ENCODE measurements at places on chromosomes 4 and X.
A peak's percentile ranks its signal among the peaks of the same experiment; 100 is the strongest.

GRCh38 chr4:124640022-124640730 is 72.4 kb downstream of the ANKRD50 start:
- DNase-seq, result peak; percentile 68

- DNase-seq, result no peak
These were observed 2.7 kb downstream of the ADGRL3 start for GRCh38 chr4:61202638-61203435.

GRCh38 chrX:92249125-92249524 is 469.9 kb downstream of the PCDH11X start:
- DNase-seq, result no peak

DNA sequence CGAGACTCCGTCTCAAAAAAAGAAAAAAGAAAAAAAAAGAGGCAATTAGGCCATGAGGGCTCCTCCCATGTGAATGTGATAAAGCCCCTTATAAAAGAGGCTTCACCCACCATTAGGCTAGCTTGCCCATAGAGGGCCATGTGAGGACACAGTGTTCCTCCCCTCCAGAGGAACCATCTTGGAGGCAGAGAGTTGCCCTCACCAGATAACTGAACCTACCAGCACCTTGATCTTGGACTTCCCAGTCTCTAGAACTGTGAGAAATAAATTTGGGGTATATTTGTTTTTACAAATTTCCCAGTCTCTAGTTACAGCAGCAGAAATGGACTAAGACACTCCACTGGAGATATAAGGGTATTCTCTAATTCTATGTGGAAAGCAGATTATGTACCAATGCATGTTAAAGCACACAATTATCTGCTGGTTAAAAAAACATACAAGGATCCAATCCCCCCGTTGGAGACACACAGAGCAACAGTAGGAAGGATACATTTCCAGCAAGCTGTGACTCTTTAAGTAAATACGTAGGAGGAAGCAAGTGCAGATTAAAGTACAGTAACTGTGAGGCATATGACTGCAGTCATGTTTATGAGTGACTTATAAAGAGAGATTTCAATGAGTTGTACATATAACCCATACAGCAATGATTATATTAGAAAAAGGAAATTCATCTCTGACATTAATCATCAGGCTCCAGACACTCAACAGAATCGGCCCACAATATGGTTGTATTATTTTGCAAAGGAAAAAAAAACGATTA is 21.4 kb downstream of the SH3RF1 start:
- DNase-seq, result no peak

GRCh38 chrX:11435568-11435967 is 142.4 kb downstream of the AMELX start:
- no peak for DNase-seq

DNA sequence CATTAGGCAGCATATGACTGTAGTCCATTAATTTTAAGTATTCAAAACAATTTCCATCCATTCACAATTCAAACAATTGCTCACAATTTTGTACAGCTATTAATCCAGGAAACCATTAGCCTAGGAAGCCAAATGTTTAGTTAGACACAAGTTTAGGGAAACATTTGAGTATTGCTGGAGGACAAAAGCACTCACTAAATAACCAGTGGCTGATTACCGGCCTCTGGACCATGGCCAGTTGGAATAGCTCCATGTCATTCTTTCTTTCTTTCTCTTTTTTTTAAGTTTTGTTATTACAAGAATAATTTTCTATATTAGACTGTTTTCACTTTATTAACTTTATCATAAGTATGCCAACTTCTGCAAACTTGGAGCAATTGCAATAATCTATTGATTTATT is 31.3 kb downstream of the TRIML2 start:
- no peak for DNase-seq

GRCh38 chr4:139863531-139863930 is 197.9 kb downstream of the MGST2 start:
- no peak for DNase-seq

DNA sequence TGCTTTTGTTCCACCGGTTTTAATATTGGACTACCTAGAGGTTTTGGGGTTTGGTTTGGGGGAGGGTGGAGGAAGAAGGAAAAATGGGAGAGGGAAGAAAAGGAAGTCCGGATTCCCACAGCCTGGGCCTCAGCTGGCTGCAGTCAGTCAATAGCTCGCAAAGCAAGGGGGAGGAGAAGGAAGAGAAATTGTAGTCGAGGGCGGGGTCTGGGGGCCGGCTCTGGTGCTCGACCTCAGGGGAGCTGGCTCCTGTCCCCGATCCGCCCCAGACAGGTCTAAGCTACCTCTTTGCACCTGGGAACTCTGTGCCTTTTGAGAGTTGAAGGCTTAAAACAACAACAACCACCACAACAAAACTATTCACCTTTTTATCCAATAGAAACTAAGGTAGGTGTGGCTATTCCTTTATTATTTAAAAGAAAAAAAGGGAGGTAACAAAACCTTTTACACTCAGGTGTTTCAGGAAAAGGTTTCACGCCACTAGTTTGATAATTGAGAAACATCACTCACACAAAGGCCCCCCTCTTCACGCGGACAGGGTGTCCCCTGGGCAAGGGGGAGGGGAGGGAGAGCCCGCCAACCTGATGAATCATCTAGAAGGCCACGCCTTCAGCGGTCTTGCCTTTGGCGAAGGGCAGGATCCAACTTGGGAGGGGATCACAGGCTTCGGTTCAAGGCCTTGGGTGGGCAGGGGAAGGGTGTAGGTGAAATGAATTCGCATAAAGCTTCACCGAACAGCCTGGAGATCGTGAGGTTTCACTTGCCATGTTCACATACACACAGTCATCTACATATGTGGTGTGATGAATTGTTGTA is 1.6 kb upstream of the LNX1 start:
- no peak for DNase-seq

DNA sequence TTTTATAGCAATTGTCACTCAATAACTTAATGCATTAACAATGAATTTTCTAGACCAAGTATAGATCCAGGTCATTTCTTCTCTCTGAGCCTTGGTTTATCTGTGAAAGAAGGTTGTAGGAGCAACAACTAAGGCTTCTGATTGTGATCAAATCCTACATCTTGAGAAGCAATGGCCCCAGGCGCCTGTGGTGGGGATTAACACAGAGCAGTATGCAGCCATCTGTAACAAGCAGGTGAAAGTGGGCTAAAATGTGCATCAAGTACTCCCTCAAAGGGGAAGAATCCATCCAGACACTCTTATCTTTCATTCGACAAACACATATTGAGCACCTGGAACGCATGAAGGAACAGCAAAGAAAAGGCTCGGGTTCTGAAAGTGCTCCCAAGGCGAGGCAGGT is 19.1 kb upstream of the SETD7 start:
- no peak for DNase-seq

- DNase-seq, result no peak
These were observed 5.4 kb downstream of the KLHL5 start for GRCh38 chr4:39067451-39067850.

DNA sequence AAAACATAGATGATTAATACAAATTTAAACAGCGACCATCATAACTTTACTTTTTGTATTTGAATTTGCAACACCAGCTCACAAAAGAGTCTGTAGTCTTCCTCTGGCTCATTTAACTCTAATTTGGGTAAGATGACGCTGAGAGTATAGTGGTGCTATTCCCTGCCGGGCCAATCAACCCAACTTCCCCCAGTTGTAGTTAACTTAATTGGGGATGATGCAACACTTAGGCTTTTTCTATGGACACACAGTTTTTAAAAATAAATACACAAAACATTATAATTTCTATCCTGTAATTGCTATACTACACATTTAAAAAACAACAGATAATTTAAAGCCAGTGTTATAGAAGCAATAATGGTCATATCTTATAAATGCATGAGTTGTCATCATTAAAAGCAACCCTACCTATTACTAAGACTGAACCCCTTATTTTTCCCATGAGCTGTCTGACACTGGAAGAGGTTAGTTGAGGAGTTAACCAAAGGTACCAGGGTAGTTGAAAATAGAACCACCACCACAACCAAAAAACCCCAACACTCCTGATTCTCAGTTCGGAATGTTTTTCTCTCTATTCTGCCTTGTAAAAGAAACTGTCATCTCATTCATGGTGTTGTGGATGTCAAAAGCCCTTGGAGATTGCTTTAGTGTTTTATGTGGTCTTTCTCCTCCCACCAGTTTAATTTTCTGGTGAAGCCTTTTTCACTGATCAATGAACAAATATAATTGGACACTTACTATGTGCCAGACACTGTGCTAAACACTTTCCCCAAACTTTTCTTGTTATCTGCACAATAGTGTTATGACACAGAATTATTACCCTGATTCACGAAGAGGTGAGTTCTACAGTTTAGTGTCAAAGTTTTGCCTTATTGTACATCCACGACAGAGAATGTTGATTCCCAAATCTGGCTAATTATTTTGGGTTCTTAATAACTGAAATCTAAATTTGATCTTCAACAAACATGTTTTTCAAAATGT is 61.5 kb upstream of the RAPGEF2 start:
- no peak for DNase-seq

GRCh38 chr4:6467600-6467999 is 4.8 kb downstream of the PPP2R2C start:
- DNase-seq, result no peak

GRCh38 chr4:156378033-156378665 is 424.5 kb upstream of the CTSO start:
- DNase-seq, result peak; percentile 10

DNA sequence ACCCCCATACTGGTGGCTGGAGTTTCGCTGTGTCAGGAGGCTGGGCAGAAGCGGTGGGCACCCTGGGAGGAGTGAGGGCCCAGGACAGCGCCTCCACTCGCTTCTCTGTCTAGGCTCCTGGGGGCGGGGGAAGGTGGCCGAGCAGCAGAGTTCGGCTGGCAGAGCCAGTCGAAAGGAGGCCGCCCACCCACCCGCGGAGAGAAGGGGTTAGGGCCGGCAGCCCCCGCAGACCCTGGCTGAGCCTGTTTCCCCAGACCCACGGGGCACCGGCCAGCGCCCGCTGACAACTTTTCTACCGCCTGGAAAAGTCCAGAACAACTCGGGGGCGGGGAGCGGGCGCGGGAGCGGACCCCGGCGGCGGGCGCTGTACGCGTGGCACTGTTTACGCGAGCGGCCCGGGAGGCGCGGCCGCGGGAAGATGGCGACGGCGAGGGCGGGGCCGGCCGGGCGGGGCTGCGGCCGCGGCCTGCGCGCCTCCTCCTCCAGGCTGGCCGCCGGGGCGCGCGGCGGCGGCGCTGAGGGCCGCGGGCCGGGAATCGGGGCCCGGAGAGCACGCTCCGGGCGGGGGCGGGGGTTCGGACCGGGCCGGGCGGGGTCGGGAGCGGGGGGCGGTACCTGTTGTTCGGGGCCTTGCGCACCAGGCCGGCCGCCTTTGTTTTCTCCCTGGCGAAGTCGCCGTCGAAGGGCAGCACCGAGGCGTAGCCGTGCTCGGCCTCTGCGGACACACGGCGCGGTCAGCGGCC is 628 bp downstream of the MXD4 start:
- DNase-seq, result no peak

GRCh38 chrX:72274526-72274925 is 2.5 kb downstream of the RPS4X start:
- DNase-seq, result no peak

DNA sequence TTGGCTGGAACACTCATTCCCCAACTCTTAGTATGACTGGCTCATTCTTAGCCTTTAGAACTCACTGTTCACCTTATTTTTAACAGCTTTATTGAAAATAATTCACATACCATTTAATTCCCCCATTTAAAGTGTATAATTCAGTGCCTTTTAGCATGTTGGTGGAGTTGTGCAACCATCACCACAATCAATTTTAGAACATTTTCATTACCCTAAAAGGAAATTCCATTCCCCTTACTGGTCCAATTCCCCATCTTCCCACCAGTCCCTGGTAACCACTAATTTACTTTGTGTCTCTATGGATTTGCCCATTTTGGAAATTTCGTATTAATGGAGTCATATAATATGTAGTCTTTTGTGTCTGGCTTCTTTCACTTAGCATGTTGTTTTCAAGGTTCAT is 19.7 kb downstream of the NHSL2 start:
- DNase-seq, result no peak

- DNase-seq, result peak; percentile 69
These were observed 303.5 kb downstream of the SPRY1 start for GRCh38 chr4:123699880-123700771.
